ENCODE measurements at places on chromosomes 1 and 21.

DNA sequence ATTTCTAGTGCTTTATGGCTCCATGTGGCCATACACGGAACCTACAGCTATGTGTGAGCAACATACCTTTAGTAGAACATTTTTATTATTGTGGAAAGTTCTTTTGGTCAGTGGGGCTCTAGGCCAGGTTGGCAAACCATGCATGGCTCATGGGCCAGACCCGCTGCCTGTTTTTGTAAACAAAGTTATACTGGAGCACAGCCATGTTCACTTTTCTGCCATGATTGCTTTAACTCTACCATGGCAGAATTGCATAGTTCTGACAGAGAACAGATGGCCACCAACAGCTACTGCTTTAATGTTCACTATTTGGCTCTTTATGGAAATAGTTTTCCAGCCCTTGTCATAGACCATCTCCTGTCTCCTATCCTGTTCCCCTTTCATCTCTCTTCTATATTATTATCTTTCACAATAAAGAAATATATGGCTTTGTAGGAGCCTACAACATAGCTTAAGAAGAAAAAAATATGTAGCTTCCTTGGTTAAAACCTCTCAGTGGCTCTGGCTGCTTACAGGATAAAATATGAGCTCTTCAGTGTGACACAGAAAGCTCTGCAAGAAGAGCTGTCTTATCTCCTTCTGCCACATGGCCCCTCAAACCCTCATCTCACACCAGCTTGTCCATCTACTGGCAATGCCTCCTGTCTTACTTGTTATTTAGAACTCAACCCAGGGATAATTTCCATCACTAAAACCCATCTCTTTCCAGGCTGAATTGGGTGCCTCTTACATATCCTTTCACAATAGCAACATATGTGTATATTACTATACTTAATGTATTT is 54.6 kb upstream of the RWDD3 start:
- peak; percentile 79 for DNase-seq

GRCh38 chr21:31529406-31529805 is 130.1 kb upstream of the SOD1 start:
- peak; percentile 43 for DNase-seq

DNA sequence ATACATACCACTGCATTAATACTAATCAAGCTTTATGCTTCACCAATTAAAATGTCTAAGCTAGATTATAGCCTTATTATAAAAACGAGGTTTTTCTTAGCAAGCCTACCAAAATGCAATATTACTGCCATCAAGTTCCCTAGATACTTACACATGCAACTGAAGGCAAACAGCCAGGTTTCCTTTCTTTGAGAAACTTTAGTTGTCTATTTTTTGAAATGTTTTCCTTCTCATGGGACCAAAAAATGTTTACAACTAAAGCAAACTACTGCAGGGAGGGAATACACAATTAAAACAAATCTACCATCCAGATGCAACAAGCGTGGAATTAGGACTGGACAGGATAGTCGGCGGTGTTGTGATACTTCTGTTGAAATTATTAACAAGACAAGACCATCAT is 1.3 kb downstream of the ZNF644 start:
- DNase-seq: no peak

DNA sequence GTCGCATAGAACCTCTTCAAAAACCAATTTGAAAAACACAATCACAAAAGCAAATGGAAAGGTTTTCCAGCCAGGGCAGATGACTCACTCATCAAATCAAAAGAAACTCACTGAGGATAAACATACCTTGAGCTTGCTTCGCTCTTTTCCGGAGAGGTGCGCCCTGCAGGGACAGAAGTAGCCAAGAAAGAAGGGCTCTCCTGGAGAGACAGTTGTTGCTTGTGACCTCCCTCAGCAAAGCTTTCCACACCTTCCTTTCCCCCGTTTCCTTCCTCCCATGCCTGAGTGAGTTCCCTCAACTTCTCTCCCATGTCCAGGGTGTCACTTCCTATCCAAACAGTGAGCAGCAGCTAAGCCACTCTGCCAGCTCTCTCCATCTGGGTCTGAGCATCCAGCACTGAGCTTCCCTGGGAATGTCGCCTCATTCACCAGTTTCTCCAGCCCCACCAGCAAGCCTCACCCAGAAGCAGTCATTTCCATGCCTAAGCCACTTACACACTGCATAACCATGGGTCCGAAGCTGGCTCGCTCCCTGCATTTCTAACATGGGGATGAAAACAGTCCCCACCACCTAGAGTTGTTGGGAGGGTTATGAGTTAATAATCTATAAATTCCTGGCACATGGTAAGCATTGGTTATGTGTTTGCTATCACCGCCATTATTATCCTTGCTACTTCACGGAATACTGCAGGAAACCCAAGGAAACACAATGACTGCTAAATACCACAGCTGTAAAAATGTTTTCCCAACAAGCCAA is 75.0 kb downstream of the PTPN14 start:
- no peak for DNase-seq

DNA sequence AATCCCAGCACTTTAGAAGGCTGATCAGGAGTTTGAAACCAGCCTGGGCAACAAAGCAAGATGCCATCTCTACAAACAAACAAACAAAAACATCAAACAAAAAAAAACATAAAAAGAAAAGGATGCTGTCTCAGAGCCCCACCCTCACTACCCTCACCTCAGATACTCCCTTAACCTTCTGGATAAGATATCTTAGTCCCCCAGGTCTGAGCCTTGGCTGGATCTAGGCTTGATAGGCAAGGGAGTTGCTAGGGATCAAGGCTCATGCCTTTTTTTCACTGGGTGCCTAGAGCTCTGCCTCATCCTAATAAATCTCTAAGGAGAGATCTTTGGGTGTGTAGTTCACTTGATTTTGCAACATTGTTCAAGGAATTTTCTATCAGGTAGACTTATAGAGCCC is 7.4 kb downstream of the HDAC1 start:
- DNase-seq: no peak

- no peak for DNase-seq
Measured at GRCh38 chr1:178485541-178485981, 11.2 kb downstream of the CLEC20A start.

DNA sequence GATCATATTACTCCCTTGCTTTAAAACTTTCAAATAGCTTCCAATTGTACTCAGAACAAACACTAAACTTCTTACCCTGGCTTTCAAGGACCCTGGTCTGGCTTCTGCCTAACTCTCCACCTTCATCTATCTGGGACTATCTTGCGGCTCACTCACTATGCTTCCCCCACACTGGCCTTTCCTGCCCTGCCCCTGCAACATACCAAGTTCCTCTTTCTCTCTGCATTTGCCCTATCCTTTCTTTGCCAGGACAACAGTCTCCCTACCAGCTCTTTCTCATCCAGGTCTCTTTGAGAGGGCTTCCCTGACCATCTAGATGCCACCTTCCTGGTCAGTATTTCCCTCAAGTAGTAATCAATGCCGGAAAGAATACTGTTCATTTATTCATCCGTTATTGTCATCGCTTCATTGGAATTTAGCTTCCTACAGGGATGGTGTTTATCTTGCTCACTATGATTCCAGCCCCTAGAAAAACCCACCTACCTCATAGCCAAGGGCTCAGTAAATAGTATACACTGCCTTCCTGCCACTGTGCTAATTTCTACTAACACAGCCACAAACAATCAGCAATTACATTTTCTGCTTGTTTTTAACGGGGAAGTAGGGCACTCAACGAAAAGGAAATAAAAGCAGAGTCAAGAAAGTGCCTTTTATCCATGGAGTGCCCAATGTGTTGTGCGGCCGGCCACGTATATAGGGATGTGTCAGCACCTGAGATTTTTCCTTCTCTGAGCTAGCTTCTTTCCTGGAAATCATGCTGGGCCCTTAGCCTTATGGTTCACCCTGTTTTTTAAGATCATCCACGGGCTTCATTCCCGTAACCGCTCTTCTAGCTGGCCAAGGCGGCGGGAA is 521 bp upstream of the CDC7 start:
- no peak for DNase-seq

DNA sequence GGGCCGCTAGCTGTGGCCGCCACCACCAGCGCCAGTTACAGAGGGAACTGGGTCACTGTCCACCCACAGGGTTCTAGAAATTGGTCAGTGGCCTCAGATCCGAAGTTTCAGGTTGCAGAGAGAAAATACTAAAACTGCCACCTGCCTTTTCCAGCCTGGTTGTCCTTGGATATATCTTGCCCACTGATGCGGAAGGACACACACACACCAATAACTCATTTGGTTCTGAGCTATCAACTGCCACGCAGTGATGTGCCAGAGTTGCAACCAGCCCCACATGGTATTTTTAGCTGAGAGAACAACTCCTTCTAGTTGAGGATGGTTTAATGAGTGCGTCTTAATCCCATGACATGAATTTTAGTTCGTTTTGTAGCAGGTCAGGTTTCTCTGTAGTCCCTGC is 68.1 kb downstream of the SH3BGR start:
- no peak for DNase-seq

Data from cerebellar cortex (tissue), 1 donor.